Dermis blood vessel endothelial cell (primary cell): ENCODE measurements at places on chromosomes 11 and 22. TPM values are rescaled to one million over a fixed set of nuclear protein-coding genes. Genes with fewer than 3 reads are reported as not detected.

Gene C11orf16
- not detected in 2 replicates for total RNA-seq

DNA sequence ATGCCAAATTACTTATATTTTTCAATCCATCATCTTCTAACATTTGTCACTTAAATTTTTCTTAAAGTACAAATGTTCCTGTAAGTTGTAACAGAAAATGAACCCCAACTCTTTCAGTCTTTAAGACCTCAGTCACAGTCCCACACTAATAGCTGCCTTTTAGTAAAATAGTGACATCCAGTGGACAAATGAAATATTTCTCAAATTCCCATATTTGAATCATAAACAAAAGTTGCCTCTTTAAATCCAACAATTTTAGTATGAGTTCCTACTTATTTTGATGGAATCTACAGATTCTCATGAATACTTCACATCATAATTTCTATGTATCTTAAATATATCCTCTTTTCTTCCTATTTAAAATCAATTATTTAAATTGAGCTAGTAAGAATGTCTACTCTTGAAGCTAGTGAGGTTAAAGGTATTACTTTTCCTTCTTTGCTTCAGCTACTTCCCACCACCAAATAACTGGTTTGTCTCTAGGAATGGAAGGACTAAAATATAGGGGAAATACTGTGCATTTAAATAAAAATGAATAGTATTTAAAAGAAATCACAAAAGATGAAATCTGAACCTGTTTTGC is 9.2 kb downstream of the LIN7C start:
- DNase-seq, result peak; percentile 50

- DNase-seq, result no peak
Measured at GRCh38 chr11:65852508-65853245, 5.3 kb downstream of the CFL1 start.

GRCh38 chr22:32044477-32044876 is 1.4 kb downstream of the SLC5A1 start:
- no peak for DNase-seq

GRCh38 chr11:61340979-61341378 is 8.0 kb downstream of the TKFC start:
- no peak for DNase-seq
